ENCODE measurements at places on chromosomes 3 and 15.
A peak's percentile ranks its signal among the peaks of the same experiment; 100 is the strongest.

DNA sequence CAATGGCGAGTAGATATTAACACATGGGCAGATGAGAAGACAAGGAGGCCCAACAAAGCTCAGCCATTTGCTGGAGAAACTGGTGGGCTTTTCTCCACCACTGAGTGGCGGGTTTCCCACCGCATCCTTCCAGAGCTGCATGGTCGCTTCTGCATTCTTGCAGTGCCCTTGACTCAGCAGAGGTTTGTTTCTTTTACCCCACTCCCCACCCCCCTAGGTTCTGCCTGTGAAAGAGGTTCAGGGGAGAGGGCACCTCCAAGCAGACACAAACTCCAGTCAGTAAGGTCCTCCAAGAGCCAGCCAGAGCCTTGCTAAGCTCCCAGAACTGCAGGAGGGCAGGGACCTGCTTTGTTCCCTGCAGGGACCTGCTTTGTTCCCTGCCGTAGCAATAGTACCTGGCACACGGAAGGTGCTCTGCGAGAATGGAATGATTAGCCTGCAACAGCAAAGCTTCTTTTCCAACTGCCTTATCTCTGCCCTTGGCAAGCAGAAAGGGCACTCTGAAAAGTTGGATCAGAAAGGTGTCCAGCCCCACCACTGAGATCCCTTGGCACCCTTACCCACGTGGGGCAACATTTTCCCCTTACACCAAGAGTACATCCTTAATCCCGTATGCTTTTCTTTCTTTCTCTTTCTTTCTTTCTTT lies 1.4 kb downstream of the PAQR5 start:
- peak; percentile 44 for DNase-seq

GRCh38 chr3:160343132-160343531 lies 55.9 kb downstream of the IFT80 start:
- DNase-seq: peak; percentile 25

DNA sequence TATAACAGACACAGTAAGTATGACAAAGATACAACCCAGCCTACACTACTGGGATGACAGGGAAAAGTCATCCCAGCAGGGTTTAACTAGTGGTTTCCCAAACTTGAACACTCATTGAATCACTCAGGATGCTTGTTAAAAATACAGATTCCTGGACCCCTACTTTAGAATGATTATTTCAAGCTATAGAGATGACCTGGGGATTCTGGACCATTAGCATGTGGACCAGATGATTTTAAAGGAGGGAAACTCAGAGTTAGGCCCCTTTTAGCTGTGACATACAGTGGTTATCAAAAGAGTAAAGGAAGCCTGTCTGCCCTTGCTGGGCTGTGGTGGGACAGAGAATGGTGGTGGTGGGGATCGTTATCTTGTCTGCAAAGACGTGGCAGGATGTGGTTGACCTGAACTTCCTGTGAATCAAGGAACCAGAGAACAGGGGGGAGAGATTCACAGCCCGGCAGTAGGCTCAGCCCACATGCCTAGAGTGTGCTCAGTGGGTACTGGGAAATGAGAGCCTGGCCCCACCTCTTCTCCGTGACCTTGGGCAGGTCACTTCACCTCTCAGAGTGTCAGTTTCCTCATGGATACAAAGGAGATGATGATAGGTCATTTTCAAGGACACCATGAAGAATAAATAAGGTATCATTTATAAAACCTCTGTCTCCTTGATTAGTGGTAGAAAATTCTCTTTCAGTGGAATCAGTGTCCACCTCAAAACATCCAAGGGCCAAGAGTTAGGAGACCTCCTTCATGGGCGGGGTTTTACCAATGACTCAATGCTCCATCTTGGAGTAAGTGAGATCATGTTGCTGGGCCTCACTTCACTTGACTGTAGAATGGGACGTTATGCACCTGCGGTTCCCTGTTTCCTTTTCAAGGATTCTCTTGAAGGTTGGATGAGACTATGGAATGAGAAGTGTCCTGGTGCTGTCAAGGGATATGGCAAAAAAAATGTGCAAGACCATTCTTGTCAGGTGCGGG lies 306.5 kb downstream of the RPLP1 start:
- no peak for DNase-seq

GRCh38 chr3:171348121-171348520 lies 112.1 kb downstream of the TNIK start:
- DNase-seq: no peak

GRCh38 chr3:36741285-36741684 lies 23.1 kb downstream of the DCLK3 start:
- DNase-seq: peak; percentile 7

GRCh38 chr3:36166477-36166876 lies 213.8 kb upstream of the STAC start:
- no peak for DNase-seq

- DNase-seq: no peak
These were observed 14.8 kb upstream of the TMOD3 start for GRCh38 chr15:51814606-51815005.

DNA sequence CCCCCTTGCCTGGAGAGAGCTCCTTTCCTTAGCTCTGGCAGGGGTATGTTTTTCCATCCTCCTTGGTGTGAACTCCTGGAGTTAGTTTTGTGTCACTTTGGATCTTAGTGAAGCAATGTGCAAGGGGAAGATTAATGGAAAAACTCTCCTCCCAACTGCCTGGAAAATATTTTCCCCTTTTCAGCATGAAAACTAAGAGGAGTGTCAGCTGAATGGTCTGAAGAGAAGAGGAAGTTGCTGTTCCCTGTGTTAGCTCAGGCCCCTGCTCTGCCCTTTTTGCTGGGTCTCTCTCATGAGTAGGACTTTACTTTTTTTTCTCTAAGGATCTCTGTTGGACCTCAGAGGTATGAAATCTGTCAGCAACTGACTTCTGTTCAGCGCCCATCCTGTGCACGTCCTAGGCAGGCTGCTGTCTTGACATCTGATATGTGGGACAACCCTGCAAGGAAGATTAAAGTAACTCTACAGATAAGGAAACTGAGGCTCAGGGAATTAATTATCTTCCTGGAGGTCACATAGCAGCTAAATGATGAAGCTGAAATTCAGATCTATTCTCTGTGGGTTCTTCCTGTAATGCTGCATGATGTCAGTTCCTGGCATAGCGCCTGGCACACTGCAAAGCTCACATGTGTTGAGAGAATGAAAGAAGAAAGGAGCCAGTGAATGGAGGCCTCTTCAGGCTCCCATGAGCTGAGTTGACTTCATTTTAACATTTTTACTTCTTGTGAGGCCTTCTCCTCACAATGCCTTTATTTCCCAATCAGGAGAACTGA lies 109.7 kb upstream of the GALNT15 start:
- no peak for DNase-seq

DNA sequence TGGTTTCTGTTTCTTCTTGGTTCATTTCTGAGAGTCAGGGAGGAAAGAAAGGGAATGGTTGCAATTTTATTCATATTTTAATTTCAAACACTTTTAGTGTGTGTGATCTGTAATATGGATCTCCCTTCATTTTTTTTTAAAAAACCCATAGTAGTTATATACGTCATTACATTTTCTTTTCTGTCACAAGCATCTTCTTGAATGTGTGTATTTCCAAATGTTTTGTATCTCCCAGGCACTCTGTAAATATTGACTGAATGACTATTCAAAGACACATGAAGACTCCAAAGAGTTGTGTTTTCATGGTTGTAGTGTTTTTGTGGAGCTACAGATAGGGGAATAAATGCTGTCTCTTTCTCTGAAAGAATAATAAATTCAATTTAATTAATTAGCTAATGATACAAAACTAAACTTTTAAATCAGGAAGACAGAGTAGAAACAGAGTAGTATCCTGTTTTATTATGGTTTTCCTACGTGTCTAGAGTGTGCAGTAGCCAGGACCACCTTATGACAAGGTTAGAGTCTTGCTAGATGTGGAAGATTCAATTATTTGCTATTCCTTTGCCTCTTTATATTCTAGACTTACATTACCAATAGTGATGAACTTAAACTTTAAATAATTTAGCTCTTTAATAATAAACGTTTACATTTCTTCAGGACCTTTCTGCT lies 35.5 kb downstream of the NECTIN3 start:
- DNase-seq: no peak

- DNase-seq: no peak
These were observed 161.0 kb upstream of the RORA start for GRCh38 chr15:61390138-61390537.

- DNase-seq: no peak
These were observed 276.2 kb upstream of the TBC1D5 start for GRCh38 chr3:18018491-18019160.

- no peak for DNase-seq
These were observed 89.2 kb downstream of the MYO5A start for GRCh38 chr15:52439470-52439869.

DNA sequence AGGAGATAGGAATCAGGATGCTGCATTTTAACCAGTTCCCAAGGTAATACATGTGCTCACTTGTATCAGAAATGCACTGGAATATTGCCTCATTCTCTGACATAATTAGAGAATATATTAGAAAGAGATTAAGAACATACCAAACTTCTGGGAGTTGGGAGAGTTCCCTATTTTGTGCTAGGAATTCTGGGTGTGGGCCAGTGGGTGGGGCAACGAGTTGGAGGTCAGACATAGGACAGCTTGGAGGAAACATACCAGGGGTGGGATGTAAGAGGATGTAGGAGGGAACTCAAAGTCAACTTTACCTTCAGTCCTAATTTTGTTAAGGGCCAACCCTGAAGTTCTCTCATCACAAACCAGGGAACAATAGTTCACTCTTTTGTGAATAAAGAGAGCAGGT lies 83.6 kb downstream of the SLC7A14 start:
- no peak for DNase-seq

- no peak for DNase-seq
These were observed 929.2 kb upstream of the CFAP20DC start for GRCh38 chr3:59978979-59979378.

GRCh38 chr3:187743195-187744141 lies 1.8 kb downstream of the BCL6 start:
- peak; percentile 44 for DNase-seq

DNA sequence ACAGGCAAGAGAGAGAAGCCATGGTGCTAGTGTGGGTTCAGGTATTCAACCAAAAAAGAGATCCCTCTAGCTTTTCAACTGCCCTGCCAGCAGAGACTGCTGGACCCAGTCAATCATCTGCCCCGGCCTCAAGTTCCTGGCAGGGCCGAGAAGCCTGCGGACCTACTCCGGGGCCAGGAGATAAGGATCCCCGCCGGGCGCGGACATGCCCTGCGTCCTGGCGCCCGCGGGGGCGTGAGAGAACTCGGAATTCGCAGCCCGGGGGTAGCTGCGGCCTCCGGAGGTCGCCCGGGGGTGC lies 821 bp upstream of the MAGI1 start:
- DNase-seq: peak; percentile 30

- peak; percentile 1 for DNase-seq
These were observed 163.2 kb downstream of the FBLN2 start for GRCh38 chr3:13711911-13712650.

DNA sequence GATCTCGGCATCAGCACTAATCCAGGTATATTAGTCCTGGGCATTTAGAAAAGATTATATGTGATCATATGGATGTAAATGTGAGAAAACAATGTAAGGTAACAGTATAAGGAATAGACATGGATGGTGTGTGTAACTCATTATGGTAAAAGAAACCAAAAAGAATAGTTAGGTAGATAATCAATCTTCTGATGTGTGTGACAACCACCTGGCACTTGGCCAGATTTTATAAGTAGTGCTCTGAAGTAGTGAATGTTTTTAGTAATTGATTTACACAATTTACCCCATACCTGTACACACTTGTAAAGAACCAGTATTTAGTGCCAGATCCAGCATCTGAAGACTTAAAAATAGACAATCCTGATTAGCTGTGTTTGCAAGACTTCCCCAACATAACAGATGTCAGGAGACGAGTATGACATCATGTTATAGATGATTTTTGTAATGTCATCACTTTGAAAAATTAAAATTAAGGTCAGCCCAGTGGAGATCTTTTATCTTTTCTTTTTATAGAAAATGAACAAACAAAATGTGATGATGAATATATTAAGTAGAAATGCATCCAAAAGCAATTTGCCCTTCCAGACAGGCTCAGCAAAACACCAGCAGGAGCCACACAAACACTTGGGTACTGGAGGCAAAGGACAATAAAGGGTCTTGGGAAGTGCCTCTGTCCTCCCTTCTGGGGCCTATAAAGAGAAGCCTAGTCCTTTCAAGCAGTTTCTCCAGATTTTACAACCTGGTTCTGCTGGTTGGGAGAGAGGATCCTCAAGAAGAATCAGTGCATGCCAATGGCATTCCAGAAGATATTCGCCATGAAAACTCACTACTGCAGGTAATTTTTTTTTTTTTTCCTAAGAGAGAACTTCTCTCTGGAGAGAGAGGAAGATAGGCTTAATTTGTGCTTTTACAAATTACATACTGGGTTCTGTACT lies 140.7 kb downstream of the MECOM start:
- DNase-seq: no peak

DNA sequence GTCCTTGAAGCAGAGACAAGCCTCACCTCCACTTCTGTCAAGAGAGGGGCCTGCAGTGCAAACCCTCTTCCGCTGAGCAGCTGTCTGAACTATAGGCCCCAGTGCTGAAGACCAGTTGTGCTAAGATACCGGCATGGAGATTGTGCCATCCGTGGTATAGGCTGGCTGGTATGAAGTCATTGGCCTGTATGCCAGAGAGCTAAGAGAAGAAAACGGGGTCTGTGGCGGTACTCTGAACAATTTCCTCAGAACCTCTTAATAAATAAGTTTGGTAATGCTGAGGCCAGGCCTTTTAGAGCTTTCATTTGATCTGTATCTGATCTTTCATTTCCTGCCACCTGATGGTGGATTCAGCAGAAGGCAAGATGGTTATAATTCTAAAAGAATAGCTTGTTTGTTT lies 123.0 kb downstream of the LRIG1 start:
- DNase-seq: no peak

GRCh38 chr3:101810022-101810418 lies 31.0 kb downstream of the NXPE3 start:
- no peak for DNase-seq

GRCh38 chr3:111691293-111691909 lies 96.3 kb upstream of the ZBED2 start:
- peak; percentile 65 for DNase-seq

GRCh38 chr3:29914861-29915524 lies 634.1 kb downstream of the RBMS3 start:
- no peak for DNase-seq

DNA sequence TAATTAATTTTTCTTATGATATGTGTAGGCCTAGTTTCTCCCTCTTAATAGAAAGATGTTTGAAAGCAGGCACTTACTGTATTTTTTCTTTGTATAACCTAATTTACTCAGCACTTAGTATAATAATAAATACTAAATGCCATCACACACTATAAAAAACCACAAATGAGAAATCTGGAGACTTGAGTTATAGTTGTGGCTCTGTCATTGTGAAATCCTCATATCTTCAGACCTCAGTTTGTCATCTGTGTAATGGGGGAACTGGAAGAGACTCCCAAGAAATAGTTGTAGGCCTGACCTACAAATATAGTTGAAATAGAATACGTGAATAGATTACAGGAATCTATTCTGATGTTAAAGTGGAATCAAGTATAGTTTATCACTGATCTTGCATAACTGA lies 287.6 kb upstream of the DPH6 start:
- DNase-seq: no peak

GRCh38 chr15:57301307-57301706 lies 75.0 kb upstream of the CGNL1 start:
- no peak for DNase-seq

Data from HT-29 (cell line).